NCI-H2029 (cell line): ENCODE measurements at places on chromosomes 3 and 15.

- no peak for DNase-seq
Observed at GRCh38 chr3:180048103-180048502, 11.4 kb upstream of the PEX5L start.

GRCh38 chr15:69725957-69726356, 273.3 kb downstream of the RPLP1 start:
- DNase-seq, result no peak

- DNase-seq, result no peak
Observed at GRCh38 chr3:116476691-116477090, 31.4 kb upstream of the LSAMP start.

- no peak for DNase-seq
Observed at GRCh38 chr3:125220183-125220582, 7.6 kb upstream of the SLC12A8 start.

DNA sequence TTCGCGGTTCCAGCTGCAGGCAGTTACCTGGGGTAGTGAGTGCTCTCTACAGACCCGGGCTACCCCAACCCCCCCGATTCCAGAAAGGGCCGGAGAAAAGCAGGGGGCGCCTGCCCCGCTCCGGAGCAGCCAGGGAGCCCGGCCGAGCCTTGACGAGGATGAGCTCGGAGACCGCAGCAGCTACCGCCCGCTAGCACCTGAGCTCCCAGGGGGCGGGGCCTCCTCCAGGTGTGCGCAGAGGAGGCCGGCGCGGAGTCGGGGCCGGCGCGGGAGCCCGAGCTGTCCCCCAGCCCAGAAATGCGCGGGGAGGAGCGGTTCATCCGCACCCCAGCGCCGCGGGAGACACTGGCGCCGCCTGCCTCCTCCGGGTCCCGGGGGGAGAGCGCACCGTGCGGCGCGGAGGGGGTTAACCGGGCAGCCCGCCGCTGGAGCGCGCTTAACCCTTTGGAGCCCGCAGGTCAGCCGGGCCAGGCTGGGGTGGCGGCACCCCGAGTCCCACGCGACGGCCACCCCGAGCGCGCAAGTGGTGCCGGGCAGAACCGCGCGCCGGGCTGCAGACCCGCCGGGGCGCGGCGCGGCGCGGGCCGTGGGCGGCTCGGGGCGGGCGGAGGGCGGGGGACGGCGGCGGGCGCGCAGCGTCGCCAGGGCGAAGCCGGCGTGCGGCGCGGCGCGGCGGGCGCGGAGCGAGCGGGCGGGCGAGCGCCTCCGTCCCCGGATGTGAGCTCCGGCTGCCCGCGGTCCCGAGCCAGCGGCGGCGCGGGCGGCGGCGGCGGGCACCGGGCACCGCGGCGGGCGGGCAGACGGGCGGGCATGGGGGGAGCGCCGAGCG, at the start of gene CACNA1D:
TSS of gene CACNA1D (plus strand) at position 649 of the 829 bp plus-strand sequence. CDS start 556 bp downstream, outside the sequence.
- DNase-seq, result peak; percentile 37

DNA sequence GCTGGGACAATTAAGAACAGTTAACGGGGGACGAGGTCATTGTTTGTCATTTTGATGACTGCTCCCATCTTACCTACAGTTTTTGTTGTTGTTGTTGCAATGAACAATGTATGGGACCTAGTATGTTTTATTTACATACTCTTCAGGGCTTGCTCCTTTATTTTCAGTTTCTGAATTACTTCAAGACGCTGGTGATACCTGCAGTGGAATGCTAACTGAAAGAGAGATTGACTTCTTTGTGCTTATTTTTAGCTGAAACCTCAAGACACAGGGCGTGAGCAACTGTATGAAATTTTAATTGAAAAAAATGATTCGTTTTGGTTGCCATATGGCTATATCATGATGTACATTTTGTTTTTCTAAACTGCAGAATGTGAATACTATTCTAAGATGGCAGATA, 297.9 kb downstream of the EDEM1 start:
- no peak for DNase-seq

- DNase-seq, result peak; percentile 52
Observed at GRCh38 chr3:186493525-186494255, 50.5 kb downstream of the CRYGS start.

DNA sequence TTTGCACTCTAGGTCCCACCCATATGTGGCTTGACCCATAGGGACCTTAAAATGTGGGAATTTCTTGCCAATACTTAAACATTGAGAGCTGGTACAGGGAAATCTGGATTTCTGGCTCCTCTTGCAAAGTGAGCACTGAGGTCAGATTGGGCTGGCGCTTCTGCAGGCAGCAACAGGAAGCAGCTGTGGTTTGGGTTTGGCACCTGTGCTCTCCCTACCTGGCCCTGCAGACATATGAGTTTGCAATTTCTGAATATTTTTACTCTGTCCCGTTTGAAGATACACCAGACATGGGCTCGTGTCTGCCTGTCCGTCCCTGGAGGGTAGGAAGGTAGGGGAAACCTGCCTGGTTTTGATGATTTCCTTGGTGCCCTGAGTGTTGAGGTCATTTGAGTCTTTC, 74.8 kb upstream of the SEC13 start:
- no peak for DNase-seq

- no peak for DNase-seq
Observed at GRCh38 chr15:65331811-65332210, 27.3 kb downstream of the RNU5B-1 start.

DNA sequence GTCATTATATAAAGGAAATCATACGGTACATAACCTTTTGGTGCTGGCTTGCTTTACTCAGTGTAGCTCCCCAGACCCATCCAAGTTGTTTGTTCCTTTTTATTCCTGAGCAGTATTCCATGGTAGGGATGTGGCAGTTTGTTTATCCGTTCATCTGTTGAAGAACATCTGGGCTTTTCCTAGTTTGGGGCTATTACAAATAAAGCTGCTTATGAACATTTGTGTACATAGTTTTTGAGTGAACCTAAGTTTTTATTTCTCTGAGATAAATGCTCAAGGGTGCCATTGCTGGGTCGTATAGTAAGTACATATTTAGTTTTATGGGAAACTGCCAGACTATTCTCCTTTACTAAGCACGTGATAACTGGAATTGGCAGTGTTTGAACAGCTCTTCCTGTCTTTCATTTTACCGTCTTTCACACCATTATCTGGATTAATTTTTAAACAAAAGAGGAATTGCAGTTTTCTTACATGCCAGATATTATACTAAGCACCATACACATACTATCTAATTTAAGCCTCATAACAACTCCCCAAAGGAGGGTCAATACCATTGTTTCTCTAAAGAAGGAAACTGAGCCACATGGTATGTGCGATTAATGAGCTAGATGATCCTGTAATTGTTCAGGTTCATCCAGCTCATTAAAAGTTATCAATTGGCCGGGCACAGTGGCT, 85.6 kb downstream of the PTPRG start:
- no peak for DNase-seq

- no peak for DNase-seq
Observed at GRCh38 chr3:60912142-60912541, 339.1 kb downstream of the FHIT start.

- DNase-seq, result no peak
Observed at GRCh38 chr15:63945838-63946298, 100.4 kb downstream of the DAPK2 start.

DNA sequence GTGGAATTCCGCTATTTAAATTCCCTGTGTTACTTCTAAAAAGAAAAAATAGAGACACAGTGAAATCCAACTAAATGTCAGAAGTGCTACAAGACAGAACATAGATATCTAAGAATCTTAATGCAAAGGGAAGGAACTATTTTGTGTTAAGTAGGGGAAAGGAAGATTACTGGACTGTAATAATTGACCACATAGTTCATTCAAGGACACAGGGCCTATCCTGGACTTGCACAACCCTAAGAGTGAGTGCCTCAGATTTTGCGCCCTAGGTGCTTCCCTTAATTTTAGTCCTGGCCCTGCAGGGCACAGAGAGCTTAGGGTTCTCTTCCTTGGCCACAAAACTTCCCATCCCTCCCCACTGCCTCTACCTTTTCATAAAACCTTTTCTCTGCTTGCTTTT, 3.5 kb upstream of the IL20RB start:
- no peak for DNase-seq

DNA sequence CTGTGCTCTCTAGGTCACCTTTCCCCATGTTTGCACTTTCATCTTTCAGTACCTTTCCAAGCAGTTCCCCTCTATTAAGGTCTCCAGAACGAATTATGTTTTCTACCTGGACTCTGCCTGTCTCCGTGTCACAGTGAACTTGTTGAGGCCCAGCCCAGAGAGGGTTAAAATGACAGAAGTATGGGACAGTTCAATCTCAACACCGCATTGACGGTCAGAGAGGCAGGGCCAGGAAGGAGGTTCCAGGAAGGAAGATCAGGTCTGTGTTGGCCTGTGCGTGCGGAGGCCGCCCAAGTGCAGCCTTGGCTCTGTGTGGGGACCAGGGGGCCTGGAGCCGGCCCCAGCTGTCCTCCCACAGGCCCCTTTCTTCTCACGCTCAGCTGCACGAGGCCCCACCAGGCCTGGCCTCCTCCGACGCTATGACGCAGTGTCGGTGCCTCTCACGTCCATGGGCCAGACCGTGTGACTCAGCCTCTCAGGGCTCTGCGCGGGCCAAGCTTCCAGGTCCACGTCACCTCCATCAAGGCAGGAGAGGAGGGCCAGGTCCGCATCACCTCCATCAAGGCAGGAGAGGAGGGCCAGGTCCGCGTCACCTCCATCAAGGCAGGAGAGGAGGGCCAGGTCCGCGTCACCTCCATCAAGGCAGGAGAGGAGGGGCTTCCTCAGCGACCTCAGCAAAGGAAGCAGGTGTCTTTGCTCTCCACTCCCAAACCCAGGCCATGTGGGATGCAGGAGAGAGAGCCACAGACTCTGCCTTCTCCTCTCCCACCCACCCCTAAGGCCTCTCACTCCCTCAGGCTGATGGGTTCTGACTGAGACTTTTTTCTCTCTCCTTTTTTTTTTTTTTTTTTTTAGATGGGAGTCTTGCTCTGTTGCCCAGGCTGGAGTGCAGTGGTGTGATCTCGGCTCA, 83.1 kb downstream of the CPN2 start:
- DNase-seq, result no peak

DNA sequence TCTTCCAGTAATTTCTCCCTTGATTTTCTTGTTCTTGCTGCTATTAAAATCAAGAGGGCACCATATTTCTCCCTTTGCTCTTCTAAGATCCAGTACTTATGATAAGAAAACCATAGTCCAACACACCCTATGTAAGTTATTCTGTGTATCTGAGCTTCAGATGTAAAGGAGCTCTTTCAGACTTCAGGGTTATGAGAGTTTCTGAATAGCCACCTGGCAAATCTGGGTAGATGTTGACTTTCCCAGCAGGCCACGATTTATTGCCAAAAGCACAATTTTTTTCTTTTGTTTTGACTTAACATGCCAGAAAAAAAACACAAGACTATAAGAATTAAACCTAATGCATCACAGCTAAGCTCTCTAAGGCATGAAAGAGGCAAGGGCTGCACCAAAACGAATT, 1045.0 kb downstream of the FHIT start:
- no peak for DNase-seq

DNA sequence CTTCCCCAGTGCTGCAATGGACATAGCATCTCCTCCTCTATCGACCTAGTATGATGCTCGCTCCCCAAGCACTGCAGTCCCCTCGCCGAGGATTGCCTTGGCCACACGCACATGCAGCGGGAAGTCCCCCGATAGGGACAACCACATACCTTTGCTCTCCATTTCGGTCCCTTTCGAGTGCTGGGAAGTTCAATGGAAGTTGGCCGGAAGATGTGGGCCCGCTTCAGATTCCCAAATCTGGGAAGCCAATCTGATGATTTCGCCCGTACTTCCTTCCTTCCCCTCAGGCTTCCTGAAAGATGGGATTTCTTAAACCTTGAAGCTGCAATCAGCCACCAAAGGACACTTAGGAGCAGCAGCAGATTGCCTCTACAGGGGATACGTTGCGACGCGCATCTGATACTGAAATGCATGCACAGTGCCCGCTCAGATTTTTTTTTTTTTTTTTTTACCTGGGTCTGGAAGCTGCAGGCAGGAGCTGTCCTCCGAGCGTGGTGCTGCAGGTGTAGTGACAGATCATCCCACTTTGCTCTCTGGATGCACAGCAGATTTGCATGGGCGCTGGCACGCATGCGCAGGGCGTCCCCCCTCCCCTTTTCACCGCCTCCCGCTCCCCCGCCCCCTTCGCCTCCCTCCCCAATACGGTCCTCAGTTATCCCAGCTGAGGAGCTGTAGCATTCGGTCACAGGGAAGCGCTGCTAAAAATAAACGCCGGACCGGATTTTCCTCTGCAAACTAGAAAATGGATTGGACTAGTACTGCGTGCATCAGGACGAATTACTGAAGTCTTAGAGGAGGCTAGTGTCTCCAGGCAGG, at the start of gene FGF12:
TSS of gene FGF12 (minus strand) at position 510 of the 816 bp plus-strand sequence.
- peak; percentile 65 for DNase-seq

DNA sequence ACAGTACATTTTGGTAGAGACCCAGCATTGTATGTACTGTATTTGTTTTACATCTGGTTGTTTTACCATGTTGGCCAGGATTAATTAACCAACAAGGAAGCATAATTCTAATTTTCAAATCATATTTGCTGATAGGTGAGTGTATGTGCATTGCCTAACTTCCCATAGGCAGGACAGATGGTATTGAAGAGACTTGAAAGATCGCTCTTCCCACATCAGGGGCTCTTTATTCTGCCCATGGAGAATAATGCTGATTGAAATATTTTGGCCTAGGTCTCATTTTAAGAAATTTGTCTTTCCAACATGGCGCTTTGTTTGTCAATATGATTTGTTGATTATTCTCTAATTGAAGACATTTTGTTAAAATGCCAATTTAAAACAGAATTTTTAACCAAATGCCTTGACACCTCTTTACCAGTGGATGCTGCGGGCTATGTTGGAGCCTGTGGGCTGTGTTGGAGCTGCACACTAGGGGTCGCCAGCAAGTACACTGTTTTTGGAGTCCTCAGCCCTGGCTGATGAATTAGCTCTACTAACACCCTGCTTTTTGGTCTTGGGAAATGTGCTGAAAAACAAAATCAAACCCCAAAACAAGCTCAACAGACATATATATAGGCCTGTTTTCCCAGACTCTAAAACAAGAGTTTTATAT, 5.3 kb downstream of the P2RY12 start:
- DNase-seq, result no peak

DNA sequence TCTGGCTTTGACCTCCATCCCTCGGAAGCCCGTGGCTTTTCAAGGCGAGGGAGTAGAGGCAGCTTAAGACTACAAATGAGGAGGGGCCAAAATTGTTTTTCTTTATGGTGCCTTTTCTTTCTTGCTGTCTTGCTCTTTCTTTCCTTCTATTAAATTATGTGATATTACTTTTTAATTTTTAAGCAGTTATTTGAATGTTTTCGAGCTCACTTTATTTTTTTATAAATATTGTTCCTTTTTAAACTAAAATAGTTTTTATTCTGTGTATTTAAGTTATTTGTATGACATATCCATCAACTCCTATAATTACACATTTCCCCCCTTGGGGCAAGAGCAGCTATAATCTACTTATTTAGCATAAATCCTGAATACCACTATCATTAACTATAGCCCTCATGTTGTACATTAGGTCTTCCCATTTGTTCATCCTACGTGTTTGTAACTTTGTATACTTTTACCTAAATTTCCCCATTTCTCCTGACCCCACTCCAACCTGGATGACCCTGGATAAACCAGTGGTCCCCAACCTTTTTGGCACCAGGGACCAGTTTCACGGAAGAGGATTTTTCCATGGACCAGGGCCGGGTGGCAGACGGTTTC, 622 bp upstream of the PLSCR1 start:
- DNase-seq, result no peak
